ENCODE measurements at places on chromosomes 11 and 22.

DNA sequence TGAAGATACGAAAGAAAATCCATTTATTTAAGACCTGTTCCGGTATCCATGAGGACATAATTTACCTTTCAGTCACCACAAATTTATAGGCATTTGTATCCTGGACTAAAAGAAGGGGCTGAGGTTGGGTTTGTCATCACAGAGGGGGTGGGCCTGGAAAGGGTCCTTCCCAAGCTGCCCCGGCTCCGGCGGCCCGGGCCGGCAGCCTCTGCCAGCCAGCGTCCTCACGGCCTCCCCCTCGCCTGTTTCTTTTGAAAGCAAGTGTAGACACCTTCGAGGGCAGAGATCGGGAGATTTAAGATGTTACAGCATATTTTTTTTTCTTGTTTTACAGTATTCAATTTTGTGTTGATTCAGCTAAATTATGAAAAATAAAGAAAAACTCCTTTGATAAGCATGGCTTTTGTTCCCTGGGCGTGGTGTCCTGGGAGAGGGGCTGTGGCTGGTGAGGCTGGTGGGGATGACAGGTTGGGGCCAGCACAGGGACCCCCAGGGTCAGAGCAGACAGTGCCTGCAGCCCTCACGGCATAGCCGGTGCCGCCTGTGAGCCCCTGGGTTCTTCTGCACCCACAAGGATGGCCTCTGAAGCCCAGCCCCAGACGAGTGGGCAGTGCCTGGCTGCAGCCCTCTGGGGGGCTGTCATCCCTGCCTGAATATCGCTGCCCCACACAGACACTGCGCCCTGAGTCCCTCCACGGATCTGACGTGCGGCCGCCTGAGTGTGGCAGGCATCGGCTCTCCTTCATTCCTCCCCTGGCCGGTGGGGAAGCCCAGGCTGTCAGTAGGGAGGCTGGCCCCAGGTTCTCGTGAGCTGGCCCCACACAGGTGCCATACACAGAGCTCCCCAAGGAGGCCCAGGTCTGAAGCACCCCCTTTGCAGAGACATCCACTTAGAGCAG is 1075.9 kb downstream of the BRD1 start:
- DNase-seq: no peak

DNA sequence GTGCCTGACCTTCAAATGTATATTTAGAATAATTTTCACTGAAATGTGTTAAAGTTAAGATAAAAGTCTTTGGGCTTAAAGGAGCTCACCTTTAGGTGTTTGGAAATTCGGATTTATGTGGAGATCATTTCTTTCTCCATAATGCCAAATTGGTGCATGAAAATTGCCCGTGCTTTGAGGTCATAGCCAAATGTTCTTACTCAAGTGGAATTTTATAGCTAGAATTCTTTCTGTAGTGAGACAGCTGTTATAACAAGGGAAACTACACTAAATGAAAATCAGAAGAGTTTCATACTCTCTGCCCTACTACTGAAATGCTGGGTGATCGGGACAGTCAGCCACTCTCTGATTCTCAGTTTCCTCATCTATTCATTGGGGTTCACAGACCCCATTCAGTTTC is 89.5 kb upstream of the DBX1 start:
- no peak for DNase-seq

DNA sequence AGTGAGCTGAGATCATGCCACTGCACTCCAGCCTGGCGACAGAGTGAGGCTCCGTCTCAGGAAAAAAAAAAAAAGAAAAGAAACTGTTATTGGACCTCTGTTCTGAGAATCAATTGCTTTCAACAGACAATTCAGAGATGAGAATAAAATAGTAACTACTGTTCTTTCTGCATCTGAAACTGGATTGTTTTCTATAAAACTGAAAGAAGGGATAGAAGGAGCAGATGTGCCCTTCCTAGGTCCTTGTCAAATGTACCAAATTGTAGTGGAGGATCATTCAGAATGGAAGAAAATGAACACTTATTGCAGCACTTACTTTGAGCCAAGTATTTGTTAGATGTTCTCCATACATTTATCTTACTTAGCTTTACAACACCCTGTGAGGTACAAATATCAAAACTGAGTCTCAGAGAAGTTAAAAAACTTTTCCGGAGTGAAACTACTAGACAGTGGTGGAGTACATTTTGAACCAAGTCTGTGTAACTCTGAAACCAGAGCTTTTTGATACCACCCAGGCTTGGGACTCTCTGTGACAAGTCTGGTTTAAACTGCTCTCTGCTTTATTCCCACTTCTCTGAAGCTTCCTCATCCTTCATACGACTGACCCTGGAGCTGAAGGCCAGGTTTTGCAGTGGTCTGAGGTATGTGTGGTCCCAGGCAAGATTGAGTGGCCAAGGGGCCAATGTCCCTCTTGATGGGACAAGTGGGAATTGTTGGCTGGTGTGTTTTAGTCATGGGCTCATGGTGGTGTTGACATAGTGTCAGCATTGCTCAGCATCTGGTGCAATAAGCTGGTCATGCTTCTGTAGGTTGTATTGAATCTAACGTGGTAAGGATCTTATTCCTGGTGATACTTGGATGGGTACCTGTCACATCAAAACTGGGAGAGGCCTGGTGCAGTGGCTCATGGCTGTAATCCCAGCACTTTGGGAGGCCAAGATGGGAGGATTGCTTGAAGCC is 48.2 kb upstream of the CCDC134 start:
- DNase-seq: no peak

- no peak for DNase-seq
Measured at GRCh38 chr11:47981667-47982404, 1.5 kb downstream of the PTPRJ start.

DNA sequence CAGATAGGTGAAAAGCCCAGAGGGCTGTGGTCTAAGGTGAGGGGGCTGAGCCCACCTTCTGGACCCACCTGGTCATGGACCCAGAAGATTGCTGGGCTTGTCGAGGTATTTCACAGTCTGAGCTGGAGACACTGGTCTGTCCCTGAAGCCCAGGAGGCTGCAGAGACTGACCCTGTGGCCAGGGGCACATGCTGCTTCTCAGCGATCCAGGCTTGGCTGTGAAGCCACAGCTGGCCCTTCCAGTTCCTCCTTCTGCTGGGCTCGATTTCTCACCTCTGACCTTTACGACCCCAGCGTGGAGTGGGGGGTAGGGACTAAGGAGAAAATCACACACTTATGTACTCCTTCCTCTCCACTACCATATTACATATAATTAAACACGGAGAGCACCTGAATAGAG is 88.5 kb downstream of the NECTIN1 start:
- no peak for DNase-seq

DNA sequence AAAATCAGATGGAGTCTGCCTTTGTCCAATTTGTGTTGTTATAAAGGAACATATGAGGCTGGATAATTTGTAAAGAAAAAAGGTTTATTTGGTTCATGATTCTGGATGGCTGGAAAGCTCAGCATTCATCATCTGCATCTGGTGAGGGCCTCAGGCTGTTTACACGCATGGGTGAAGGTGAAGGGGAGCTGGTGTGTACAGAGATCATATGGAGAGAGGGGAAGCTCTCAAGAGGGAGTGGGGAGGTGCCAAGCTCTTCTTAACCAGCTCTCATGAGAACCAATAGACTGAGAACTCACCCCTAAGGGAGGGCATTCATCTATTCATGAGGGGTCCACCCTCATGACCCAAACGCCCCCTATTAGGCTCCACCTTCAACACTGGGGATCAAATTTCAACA is 40.0 kb downstream of the NEU3 start:
- DNase-seq: no peak

GRCh38 chr11:2397005-2397404 is 3.5 kb upstream of the TSSC4 start:
- no peak for DNase-seq

- no peak for DNase-seq
Measured at GRCh38 chr11:124238512-124238911, 2.4 kb upstream of the OR8G1 start.

DNA sequence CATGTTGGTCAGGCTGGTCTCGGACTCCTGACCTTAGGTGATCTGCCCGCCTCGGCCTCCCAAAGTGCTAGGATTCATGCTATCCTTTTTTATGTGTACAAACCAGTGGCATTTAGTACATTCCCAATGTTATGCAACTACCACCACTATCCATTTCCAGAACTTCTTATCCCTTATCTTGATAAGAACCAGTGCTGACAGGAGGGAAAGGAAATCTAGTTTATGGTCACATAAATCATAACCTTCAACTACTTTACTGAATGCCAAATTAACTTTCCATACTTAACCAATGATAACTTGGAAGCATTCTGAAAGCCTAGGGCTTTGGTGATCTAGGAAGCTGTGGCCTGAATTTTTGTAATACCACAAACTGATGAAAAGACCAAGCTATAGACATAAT is 170.4 kb downstream of the SWAP70 start:
- no peak for DNase-seq

GRCh38 chr11:87859636-87860035 is 315.6 kb downstream of the RAB38 start:
- DNase-seq: no peak

- DNase-seq: no peak
Measured at GRCh38 chr11:1979607-1980006, 18.0 kb downstream of the H19 start.

- DNase-seq: no peak
Measured at GRCh38 chr22:38453996-38454352, 1.0 kb downstream of the KCNJ4 start.

DNA sequence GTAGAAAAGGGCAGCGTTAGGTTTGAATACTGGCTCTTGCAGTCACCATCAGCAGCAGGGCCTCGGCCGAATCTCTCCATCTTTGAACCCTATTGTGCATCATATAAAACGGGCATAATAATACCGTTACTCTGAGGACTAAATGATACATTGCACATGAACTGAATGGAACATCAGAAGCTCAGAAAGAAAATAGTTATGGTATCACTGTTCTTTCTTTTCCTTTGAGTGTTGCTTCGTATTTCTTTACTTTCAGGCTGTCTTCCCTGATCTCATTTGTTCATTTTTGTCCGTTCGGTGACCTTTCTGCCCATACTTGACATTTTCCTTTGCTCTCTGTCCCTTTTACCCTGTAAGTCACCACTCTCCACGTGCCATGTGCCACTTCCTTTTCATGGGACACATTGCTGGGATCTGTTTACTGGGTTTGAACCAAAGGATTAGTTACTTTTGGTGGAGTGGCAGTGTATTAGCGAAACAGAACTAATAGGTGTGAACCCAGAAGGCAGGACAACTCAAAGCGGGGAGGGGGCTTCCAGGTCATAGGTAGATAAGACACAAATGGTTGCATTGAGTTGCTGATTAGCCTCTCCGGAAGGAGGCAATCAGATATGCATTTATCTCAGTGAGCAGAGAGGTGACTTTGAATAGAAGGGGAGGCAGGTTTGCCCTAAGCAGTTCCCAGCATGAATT is 717 bp upstream of the ZNF202 start:
- DNase-seq: no peak

DNA sequence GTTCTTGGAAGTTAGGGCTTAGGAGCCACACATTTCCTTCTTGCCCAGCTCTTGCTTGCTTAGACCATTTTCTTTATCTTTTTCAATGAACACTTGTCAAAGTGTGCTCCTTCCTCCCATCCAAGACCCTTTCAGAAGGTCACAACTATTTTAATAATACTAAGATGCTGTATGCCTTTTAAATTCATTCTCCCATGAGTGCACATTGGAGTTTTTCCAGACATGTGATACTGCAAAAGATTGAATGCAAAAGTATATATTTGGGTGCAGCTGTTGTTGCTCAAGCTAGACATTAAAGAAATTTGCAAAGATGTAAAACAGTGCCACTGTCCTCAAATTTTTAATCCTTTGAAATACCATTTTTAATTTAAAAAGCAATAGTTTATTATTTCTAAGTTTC is 69.3 kb upstream of the TNRC6B start:
- no peak for DNase-seq

DNA sequence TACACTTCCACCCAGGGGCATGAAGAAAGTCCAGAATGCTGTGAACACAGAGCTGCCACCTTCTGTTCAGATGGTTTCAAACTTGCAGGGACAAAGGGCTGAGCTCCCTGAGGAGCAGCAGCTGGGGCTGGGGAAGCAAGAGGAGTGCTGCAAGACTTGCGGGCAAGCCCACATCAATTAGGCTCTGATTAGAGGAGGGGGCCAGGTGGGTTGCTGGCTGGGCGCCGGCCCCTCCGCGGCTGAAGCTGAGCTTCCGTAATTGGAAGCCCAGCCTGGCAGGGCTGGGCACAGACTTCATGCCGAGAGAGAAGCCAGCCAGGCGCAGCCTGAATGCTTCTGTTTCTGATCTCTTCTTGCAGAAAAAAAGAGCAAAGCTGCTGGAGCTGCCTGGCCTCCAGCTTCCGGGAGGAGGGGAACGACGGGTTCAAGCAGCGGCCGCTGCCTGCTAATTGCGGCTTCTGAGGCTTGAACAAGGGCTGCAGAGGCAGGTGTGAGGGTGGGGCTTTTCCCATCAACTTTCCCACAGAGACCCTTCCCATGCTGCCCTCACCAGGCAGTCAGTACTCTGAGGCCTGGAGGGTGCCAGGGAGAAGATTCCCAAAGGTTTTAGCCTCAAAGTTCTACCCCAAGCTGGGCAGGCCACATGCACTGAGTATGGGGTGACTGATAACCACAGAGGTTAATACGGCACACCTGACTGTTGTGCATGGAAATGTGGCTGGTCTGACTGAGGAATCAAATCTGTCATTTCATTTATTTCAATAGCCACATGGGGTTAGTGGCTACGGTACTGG is 91.1 kb upstream of the LMO1 start:
- no peak for DNase-seq

GRCh38 chr11:90500922-90501568 is 278.2 kb upstream of the CHORDC1 start:
- DNase-seq: no peak

- no peak for DNase-seq
Measured at GRCh38 chr22:43831561-43832392, 19.7 kb upstream of the EFCAB6 start.

- no peak for DNase-seq
Measured at GRCh38 chr11:117444711-117445658, 117.3 kb downstream of the CEP164 start.

GRCh38 chr11:70544067-70544773 is 145.9 kb downstream of the CTTN start:
- DNase-seq: no peak

- DNase-seq: no peak
Measured at GRCh38 chr11:85127349-85127748, 499.8 kb downstream of the DLG2 start.

GRCh38 chr22:48579928-48580309 is 1247.8 kb downstream of the BRD1 start:
- no peak for DNase-seq

- no peak for DNase-seq
Measured at GRCh38 chr11:79400717-79401330, 40.0 kb downstream of the TENM4 start.
